H1 (cell line): ENCODE measurements at places on chromosomes 6 and 20. TPM values are rescaled to one million over a fixed set of nuclear protein-coding genes. Genes with fewer than 3 reads are reported as not detected.

DNA sequence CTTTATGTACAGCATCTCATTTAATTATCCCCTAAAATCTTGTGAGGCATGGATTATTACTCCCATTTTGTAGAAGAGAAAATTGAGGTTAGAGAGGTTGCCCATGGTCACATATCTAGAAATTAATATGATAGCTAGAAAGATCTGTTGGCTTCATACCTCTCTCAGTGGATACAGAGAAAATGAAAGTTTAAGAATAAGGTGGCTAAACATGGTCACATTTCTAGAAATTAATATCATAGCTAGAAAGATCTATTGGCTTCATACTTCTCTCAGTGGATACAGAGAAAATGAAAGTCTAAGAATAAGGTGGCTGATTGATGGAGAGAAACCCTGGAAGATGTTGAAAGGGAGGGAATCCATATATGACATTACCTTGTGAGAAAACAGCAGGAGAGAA, 260.7 kb upstream of the MAN1A1 start:
- no peak for DNase-seq

DNA sequence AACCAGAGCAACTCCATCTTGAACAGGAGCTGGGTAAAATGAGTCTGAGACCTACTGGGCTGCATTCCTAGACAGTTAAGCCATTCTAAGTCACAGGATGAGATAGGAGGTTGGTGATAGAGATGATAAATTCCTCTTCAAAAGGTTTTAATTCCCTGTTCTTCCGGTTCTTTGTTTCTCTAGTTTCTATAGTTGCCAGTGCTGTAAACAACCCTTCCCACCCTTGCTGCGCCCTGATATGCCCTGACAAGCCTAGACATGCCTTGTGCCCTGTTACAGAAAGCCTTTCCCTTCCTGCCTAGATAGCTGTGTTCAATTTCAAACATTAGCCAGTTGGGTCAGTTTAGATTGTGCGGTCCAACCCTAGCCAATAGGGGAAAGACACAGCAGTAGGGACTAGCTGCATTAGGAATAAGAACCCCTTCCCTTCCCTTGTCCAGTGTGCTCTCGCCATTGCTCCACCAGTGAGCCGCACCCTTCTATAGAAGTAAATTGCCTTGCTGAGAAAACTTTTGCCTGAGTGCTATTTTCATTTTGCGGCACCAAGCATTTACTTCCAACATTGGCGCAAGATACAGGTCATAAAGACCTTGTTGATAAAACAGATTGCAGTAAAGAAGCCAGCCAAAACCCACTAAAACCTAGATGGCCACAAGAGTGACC, 52.5 kb upstream of the CCN2 start:
- no peak for DNase-seq

GRCh38 chr6:77026341-77026740, 436.9 kb downstream of the HTR1B start:
- DNase-seq: no peak

GRCh38 chr20:36847710-36848040, 28.3 kb upstream of the TLDC2 start:
- DNase-seq: no peak

DNA sequence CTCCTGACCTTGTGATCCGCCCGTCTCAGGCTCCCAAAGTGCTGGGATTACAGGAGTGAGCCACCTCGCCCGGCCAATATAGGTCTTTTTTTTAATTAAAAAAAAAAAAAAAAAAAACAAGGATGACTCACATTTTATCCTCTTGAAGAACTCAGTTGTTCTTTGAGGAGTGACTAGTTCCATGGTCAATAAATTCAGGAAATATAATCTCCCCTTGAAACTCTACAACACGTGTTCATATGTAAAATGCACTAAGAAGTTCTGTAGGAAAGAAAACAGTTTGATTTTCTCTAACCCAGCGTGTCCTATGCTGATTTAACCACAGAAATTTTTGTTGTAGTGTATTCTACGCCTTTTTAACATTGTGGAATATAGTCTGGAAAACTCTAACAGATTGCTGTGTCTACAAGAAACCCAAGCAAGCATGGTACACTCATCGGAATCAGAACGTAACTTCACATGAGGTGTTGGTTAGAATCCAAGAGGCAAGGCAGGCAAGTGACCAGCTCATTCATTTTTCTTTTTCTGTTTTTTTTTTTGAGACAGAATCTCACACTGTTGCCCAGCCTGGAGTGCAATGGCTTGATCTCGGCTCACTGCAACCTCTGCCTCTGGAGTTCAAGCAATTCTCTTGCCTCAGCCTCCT, 79.0 kb upstream of the ZNF217 start:
- no peak for DNase-seq

DNA sequence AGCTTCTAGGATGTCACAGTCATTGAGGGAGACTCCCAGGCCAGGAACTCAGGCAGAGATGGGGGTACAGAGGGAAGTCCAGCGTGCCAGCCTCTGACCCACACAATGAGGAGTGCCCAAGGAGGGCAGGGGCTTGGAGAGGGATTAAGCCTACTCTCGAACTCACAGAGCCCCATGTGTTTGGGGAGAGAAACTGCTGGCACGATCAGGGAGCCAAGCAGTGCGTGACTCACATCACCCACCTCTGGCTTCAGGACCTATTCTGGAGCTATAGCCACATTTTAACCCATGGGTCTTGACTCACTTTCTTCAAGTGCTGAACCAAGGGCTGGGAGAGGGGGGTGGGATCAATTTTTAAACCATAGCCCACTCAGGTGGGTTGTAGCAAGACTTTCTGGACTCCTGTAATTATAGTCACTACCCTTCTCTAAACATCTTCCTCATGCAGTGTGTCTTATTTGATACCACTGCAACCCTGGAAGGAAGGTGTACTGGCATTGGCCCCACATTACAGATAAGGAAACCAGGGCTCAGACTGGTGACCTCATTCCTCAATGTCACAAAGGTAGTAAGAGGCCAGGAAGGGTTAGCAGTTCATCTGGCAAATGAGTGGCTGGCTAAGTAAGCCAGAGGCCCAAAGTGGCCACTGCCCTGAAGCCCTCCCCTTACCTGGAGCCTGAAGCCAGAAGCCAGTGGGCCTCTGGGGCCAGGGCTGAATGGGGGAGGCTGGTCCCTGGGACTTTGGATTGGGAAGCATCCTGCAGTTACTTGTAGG, 12.0 kb downstream of the FOXP4 start:
- no peak for DNase-seq

Gene RAMACL
- 0.34 and 0.97 TPM in 2 replicates for total RNA-seq

Gene EFCAB8
- total RNA-seq: 0.20 TPM in 1 of 2 replicates, not detected in the other

Gene LST1
- total RNA-seq: not detected in 2 replicates

Gene PNPLA1
- total RNA-seq: not detected in 2 replicates
